ENCODE measurements at places on chromosomes 3 and 15. TPM values are rescaled to one million over a fixed set of nuclear protein-coding genes. Genes with fewer than 3 reads are reported as not detected.

The COL6A5 gene
- total RNA-seq = not detected

The TBL1XR1 gene
- total RNA-seq = 290 TPM

The CDV3 gene
- 87.0 TPM for total RNA-seq

The HGD gene
- 0.63 TPM for total RNA-seq

The SLC12A1 gene
- total RNA-seq = 2.2 TPM

The CCDC54 gene
- 1.6 TPM for total RNA-seq

The ALDH1L1 gene
- 2.8 TPM for total RNA-seq

The AGTR1 gene
- 0.31 TPM for total RNA-seq

The KNG1 gene
- not detected for total RNA-seq
